ENCODE measurements at places on chromosomes 7 and 10. TPM values are rescaled to one million over a fixed set of nuclear protein-coding genes. Genes with fewer than 3 reads are reported as not detected.

The AKR1C2 gene
- polyA plus RNA-seq = 8.6 TPM

The CYP3A5 gene
- 1.4 TPM for polyA plus RNA-seq

The STRIP2 gene
- polyA plus RNA-seq = 3.5 TPM

The ZNF727 gene
- polyA plus RNA-seq = 0.32 TPM

The SRRT gene
- polyA plus RNA-seq = 136 TPM

The ATRNL1 gene
- polyA plus RNA-seq = 28.3 TPM

The HYAL4 gene
- 0.16 TPM for polyA plus RNA-seq

The LRRC18 gene
- 0.22 TPM for polyA plus RNA-seq

The EXOC6 gene
- polyA plus RNA-seq = 21.4 TPM

The CHN2 gene
- polyA plus RNA-seq = 18.3 TPM

The MMP21 gene
- polyA plus RNA-seq = 0.18 TPM

The PHYHIPL gene
- polyA plus RNA-seq = 16.8 TPM

The MUC3A gene
- 0.25 TPM for polyA plus RNA-seq

The CHST3 gene
- polyA plus RNA-seq = 18.0 TPM

The TRAPPC14 gene
- polyA plus RNA-seq = 16.1 TPM

The TRIM8 gene
- polyA plus RNA-seq = 127 TPM

The MEOX2 gene
- polyA plus RNA-seq = 3.1 TPM

The IRF5 gene
- 6.9 TPM for polyA plus RNA-seq
